ENCODE measurements at places on chromosomes 3 and 15.

DNA sequence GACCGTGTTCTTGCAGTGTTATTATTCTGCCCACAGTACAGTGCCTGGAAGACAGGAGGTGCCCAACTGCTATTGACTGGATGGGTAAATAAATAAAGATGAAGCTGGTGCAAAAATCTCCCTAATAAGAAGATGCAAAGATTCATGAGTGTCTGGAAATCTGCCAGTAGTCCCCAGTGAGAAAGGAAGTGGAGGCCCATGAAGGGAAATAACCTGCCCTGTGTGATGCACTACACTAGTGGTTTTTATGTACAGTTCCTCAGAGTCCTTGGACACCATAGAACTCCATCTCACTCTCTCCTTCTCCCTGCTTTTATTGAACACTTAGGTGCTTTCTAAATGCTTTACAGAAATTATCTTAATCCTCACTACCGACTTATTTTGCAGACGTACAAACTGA, 8.3 kb upstream of the SUCLG2 start:
- no peak for DNase-seq

- DNase-seq, result peak; percentile 76
These were observed 3.0 kb upstream of the ISLR2 start for GRCh38 chr15:74127255-74127953.

DNA sequence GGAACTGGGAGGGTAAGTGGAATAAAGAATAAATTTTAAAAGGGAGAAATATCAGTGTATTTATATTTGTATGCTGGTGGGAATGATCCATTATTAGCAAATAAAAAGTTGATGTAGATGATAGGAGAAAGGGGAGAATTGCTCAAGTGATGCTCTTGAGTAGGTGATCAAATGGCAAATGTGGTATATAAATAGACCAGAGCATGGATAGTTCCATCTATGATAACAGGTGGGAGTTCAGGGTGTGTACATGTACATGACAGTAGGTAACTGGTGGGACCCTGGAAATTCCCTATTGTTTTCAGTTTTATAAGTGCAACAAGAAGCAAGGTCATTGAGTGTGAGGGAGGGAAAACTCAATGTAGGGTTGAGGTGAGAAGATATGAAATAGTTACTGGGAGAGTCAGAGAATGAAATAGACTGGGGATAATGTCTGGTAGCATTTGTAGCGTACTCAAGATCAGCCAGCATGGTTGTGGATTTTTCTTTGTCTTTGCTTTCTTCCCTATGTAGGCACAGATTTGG, 31.3 kb upstream of the EBLN2 start:
- DNase-seq, result no peak

DNA sequence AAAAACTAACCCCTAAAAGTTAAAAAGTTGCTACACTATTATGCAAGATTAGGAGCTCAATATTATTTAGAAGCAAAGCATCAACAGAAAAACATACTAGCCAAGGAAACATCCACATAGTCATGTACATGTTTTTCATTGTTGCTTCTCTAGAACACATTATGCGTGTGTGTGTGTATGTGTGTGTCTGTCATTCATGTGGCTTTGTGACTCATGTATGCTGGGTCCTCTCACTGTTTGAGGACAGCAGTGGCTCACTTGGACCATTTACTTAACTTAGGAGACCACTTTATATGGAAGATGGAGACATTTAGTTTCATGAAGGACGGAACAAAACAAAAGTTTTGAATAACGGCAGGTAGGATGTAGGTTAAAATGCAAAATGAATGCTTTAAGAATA, 219.4 kb upstream of the THBS1 start:
- no peak for DNase-seq

DNA sequence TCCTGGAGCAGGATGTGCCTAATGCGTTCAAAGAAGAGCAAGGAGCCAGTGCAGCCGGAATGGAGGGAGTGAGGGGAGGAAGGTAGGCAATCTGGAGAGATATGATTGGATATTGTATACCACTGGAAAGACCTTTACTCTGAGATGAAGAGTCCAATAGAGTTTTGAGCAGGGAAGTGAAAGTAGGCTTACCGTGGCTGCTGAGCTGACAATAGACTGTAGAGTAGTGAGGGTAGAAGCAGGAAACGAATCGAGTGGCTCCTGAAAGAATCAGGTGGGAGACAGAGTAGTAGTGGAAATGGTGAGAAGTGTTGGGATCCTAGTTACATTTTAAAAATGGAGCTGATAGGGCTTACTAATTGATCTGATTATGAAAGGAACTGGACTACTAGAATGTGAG, 51.8 kb upstream of the NUDT16 start:
- no peak for DNase-seq

DNA sequence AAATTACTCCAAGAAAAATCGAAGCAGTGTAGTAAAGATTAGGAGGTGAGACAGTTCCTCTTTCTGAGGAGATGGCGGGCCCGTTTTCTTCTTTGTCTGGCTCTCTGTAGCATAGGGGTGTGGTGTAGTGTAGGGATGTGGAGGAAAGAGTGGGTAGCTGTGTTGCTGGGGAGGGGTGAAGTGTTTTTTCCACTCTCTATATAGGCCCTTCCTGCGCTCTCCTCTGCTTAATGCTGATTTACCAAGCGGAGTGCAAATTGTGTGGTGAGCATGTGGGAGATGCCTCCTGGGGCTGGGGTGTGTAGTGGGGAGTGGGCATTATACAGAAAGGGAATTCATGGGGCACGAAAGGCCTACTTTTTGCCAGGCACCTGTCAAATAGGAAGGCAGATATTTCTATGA, 94.9 kb downstream of the ST6GAL1 start:
- no peak for DNase-seq

- DNase-seq, result no peak
These were observed 10.6 kb upstream of the UTS2B start for GRCh38 chr3:191340966-191341365.

DNA sequence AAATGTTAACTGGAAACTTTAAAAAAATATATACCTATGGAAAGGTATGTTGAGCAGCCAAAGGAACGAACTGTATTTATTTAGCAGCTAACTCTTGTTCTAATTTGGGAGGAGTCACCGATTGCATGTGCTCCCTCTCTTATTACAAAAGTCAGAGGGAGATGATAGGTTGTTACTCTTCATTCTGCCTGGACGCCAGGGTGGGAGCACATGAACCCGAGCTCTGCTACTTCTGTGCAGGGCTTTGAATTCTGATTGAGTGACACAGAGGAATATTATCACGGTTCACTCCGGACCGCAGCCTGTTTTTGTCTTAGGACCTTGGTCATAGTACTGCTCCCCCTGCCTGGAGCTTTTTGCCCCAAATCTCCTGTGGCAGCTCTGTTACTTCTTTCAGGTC, 36.9 kb upstream of the LRIG1 start:
- DNase-seq, result no peak

DNA sequence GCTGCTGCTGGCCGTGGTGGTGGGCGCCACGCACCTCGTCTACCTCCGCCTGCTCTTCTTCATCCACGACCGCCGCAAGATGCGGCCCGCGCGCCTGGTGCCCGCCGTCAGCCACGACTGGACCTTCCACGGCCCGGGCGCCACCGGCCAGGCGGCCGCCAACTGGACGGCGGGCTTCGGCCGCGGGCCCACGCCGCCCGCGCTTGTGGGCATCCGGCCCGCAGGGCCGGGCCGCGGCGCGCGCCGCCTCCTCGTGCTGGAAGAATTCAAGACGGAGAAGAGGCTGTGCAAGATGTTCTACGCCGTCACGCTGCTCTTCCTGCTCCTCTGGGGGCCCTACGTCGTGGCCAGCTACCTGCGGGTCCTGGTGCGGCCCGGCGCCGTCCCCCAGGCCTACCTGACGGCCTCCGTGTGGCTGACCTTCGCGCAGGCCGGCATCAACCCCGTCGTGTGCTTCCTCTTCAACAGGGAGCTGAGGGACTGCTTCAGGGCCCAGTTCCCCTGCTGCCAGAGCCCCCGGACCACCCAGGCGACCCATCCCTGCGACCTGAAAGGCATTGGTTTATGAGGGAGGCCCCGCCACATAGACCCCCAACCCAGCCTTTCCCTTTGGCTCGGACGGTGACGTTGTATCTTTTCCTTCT, 1.1 kb downstream of the GPR27 start:
- DNase-seq, result no peak

DNA sequence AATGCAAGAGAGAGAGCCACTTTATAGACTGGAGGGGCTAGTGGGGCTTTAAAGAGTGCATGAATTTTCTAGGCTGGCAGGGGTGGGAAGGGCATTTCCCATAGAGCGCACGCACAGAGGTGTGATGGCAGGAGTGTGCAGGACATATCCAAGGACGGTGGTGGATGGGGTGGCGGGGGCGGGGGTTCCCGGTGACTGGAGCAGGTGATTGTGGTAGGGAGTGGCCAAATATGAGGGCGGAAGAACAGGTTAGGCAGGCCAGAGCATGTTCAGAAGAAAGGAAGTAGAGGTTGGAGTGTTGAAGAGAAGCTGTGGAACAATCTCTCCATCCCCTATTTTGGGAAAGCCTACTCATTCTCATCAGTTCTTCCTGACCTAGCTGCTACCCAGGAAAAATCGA, 18.1 kb downstream of the FAM81A start:
- peak; percentile 18 for DNase-seq

GRCh38 chr3:99882436-99883137, 64.9 kb downstream of the CMSS1 start:
- DNase-seq, result no peak

- peak; percentile 98 for DNase-seq
These were observed 127.6 kb downstream of the SOX2 start for GRCh38 chr3:181839039-181839915.

DNA sequence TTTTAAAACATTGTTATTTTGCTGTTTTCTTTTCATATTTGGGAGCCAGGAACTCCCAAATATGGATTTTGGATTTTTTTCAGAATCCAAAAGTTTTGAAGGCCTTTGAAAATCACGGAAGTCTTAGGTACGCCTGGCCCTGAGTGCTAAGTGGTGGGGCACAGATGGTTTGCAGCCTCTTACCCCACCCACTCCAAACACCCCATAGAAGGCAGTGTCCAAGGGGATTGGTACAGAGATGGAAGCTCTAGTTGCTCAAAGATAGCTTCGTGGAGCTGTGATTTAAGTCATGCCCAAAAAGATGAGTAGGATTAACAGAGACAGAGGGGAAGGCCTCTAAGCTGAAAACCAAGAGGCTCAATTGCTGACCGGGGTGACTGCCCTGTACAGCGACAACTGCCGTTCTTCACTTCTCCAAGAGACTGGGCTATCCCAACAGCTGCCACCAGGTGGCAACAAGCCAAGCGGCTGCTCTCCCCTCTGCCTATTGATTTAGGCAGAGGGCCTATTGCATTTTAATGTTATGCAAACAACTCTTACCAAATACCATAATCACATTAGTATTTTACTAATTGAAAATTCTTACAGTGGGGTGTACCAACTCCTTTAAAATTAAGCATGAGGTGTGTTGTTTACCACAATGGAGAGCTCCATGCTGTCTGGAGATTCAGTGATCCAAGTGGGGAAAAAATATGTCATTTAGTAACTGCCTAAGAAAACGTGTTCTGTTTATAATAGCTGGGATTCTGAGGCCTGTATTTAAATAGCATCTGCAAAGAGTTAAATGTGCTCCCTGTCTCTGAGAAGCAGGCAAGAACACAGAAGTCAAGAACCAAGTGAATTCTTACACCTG, 64.0 kb upstream of the C15orf61 start:
- peak; percentile 80 for DNase-seq

DNA sequence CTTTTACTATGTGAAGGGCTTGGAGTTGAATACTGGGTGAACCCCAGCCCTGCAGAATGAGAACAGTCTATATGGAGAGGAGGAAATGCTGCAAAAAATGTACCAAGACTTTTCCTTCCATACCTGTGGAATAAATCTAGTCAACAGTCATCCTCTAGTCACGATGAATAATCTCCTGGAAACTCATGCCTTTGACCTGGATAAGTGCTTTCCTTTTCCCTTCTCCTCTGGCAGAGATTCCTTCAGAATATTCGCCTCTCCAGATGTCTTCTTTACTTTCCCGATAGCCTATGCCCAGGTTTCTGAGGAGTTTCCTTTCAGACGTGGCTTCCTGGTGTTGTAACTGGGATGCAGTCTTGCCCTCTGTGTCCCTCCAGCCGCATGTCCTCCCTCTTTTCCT, 28.1 kb downstream of the CCNL1 start:
- no peak for DNase-seq

DNA sequence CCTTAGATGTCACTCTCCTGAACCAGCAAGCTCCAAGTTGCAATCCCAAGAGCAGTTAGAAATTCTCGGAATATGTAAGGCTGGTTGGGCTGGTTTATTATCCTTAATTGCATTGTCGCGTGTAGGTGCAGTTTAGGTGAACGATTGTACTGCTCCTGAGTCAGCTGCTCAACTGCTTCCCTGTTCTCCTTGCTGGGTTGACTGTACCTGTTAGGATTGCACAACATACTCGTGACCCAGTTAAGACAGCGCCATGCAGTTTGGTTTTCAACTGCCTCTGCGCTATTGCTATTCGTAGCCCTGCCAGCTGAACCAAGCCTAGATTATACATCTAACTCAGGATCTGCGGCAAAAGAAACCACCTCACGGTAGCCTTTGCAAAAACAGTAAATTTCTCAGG, 41.0 kb downstream of the BCL2L10 start:
- no peak for DNase-seq

GRCh38 chr3:59339818-59340217, 290.0 kb upstream of the CFAP20DC start:
- no peak for DNase-seq

All from NCI-H1105 treated with DMSO at 0.1 percent for 48 hours (cell line).